ENCODE measurements at places on chromosomes 4 and X. TPM values are rescaled to one million over a fixed set of nuclear protein-coding genes. Genes with fewer than 3 reads are reported as not detected.

TRIM2 gene
- 16.4 TPM for total RNA-seq

CHRNA9 gene
- total RNA-seq: not detected

STOX2 gene
- total RNA-seq: 0.02 TPM

HSFX2 gene
- 0.55 TPM for total RNA-seq

TRIM61 gene
- total RNA-seq: 0.22 TPM

PASD1 gene
- not detected for total RNA-seq

INPP4B gene
- 2.8 TPM for total RNA-seq

IL9R gene
- not detected for total RNA-seq

HTN1 gene
- not detected for total RNA-seq

CFAP299 gene
- not detected for total RNA-seq
